ENCODE measurements at places on chromosomes 4 and X.

DNA sequence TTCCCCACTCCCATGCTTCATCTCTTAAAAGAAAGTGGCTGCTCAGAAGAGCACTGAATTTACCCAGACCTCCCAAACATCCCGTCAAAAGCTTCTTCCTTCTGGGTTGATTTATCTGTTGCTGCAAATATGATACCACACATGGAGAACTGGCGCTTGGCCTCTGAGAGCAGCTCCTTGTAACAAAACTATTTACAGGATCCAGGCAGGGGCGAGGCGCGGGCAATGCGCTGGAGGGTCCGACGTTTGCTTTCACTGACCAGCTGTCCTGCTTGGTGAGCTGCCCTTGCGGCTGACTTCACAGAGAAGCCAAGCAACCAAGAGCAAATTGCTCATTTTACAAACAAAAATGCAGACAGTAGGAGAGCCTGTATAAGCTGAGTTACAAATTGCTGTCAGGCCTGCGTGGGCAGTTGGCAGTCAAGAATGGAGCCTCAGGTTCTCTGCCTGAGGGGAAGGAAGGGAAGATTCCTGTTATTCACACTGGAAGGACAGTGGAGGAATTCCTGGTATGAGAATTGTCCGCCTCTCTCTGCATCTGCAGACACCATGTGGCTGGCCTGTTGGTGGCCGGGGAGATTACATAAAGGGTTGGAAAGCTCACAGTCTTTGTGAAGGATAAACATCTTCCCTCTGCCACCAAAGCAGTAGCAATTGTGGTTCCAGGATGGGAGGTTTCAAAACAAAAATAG, 192.2 kb upstream of the LEF1 start:
- DNase-seq, result no peak

DNA sequence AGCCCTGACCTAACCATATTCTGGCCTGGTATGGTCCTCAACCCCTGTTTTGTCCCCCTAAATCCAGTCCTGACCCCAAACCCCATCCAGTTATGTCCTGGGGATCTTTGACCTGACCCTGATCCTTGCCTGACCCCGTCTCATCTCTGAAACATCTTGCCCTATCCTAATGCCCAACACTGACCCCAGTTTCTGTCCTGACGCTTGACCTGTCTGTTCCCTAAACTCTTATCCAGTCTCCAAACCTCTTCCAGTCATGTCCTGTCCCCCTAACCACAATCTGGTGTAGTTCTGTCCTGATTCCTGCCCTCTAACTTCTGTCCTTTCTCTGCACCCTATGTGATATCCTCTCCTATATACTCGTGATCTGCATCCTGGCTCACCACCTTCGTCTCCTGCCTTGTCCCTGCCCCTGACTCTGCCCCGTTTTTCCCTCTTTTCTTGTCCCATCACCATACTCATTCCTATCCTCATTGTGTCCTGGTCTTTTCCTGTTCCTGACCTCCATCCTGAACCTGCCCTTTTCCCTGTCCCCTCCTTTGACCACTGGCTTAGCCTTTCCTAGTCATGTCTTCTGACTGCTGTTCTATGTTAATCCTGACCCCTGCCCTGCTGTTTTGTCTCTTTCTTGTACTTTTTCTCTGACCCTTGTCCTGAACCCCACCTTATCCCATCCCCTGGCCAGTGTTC, 4.6 kb upstream of the CCDC120 start:
- no peak for DNase-seq

DNA sequence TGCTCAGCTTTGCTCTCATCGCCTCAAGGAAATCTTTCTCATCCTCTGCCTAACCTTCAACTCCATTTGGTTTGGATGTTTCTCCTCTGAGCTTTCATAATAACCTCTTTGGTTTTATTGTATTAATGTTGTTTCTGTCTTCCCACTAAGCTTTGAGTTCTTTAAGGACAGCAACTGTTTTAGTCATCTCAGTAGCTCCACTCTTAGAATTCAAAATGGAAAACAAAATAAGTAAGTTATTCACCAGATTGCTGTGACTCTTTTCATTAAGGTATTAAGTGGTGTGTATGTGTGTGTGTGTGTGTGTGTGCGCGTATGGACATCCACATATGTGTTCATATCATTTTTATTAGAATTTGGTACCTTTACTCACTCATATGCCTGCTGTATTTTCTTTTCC, 279.2 kb upstream of the BOD1L1 start:
- DNase-seq, result no peak

DNA sequence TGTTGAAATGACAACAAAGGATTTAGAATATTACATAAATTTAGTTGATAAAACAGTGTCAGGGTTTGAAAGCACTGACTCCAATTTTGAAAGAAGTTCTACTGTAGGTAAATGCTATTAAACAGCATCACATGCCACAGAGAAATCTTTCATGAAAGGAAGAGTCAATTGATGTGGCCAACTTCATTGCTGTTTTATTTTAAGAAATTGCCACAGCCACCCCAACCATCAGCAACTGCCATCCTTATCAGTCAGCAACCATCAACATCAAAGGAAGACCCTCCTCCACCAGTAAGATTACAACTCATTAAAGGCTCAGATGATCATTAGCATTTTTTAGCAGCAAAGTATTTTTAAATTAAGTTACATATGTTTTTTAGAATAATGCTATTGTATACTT, 54.6 kb upstream of the RAB9B start:
- DNase-seq, result no peak

GRCh38 chr4:190020790-190021717, 6.0 kb downstream of the FRG2 start:
- DNase-seq, result no peak

DNA sequence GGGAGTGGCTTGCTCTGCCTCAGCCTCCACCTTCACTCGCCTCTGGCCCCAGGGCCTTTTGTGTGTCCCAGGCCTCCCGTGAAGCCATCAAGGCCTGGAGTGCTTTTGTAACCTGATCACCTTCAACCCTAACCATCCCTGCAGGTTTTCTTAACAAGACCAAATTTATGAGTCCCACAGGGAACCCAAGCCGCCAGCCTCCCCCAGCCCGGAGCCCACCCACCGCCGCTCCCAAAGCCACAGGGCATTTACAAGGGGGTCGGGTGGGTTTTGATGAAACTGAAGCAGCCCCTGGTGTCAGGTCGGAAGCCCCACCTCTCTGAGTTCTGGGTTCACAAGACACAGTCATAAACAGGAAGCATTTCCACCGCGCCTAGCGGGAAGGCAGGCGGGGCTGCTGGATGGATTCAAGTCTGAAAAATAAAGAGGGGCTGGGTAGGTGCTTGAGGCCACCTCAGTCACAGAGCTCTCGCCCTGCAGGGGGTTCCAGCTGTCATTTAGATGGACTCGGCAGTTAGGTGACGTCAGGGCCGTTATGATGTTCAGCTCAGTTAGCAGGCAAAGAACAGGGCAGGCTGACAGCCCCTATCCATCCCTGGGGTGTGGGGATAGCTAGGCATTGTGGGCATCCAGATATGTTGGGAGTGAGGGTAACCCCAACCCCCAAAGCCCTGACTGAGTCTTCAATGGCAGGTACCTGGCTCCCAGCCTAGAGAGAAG, 128.5 kb downstream of the BCOR start:
- DNase-seq, result no peak

DNA sequence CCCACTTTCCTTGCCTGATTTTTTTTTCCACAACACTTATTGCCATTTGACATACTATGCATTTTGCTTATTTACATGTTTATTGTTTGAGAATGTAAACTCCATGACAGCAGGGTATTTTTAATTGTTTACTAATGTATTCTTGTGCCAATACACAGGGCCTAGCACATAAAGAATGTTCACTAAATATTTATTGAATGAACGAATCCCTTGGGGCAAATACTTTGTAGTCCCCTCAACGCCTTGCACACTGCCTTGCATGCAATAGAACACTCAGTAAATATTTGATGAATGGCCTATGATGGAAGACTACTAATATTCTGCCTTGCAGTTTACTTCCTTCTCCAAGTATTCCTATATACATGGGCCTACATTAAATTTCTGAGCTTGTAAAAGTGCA, 1.4 kb upstream of the PRPS1 start:
- no peak for DNase-seq

GRCh38 chrX:23902419-23902818, 5.3 kb downstream of the APOO start:
- no peak for DNase-seq

DNA sequence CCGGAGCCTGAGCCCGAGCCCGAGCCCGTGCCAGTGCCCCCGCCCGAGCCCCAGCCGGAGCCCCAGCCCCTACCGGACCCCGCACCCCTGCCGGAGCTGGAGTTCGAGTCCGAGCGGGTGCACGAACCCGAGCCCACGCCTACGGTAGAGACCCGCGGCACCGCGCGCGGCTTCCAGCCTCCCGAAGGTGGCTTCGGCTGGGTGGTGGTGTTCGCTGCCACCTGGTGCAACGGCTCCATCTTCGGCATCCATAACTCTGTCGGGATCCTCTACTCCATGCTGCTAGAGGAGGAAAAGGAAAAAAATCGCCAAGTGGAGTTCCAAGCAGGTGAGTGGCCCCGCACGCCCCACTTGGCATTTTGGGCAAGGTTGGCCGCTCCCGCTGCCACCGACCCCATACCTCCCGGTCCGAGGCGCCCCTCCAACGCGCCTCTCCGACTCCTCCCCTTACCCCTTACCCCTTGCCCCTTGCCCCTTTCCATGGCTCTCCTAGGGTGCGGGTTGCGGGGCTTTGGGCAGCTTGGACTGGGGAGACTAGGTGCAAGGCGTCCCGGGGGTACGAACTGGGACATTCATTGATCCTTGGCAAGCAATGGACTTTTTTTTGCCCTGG, 553 bp downstream of the SLC16A2 start:
- DNase-seq, result no peak

- DNase-seq, result no peak
Measured at GRCh38 chr4:177558995-177559394, 116.8 kb upstream of the AGA start.

- no peak for DNase-seq
Measured at GRCh38 chrX:40156470-40157227, 58.9 kb upstream of the BCOR start.

- DNase-seq, result no peak
Measured at GRCh38 chrX:133215747-133216146, 2.4 kb downstream of the TFDP3 start.

DNA sequence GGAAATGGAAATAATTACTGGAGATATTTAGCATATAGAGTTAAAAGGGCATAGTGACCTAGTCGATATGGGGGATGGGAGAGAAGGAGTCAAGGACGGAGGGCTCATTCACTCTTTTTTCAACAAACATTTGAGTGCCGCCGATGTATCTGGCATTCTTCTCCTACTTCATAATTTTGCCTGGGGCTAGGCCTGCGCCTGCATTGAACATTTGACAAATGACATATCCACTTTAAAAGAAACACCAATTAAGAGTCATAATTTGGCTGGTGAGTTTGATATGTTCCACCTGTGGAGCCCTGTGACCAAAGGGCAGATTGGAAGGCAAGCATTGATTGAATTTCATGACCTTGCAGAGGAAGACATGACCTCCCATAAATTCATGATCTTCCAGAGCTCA, 2.6 kb upstream of the GPC3 start:
- DNase-seq, result no peak

DNA sequence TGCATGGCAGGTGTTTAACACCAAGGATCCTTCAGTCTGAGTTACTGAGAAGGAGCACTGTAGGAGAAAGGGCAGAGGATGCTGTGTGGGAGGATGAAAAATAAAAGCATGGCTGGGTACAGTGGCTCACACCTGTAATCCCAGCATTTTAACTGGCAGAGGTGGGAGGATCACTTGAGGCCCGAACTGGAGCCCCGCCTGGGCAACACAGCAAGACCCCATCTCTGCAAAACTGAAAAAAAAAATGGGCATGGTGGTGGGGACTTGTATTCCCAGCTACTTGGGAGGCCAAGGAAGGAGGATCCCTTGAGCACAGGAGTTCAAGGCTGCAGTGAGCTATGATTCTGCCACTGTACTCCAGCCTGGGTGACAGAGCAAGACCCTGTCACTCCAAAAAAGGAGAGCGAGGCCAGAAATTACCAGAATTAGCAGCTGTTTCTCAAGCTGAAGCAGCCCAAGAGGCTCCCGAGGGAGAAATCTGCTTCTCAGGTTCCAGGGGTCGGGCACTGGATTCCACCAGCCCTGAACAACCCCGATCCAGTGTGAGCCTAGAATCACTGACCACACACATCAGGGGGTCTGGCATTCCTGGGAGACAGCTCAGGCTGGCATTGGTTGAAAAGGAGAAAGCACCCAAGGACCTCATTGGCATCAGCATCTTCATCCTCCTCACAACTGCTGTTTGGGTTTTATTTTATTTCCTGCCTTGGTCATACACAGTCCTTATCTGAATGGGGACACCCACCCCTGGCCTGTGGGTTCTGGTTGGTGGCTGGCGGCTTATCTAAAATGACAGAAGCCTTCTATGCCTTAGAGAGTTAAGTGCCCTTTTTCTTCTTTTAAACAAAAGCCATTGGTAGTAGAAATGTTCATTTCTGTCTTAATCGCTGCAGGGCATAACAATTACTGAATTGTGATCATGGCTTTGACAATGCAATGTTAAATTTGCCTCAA, 66.3 kb upstream of the TRIM2 start:
- no peak for DNase-seq

Measured in hippocampal formation (tissue), 2 donors.